Activated CD4-positive, alpha-beta T cell treated with anti-CD3 and anti-CD28 coated beads, Interleukin-2, Interleukin-6, amounts not matched to agents 100 ng/mL and 50 ng/mL, durations not matched to agents 16 hours and 8 hours (primary cell): ENCODE measurements at places on chromosomes 3 and 15.

GRCh38 chr15:39631357-39631756 lies 50.5 kb downstream of the THBS1 start:
- DNase-seq = no peak

GRCh38 chr3:65785065-65785645 lies 253.6 kb downstream of the MAGI1 start:
- DNase-seq = peak; percentile 41

GRCh38 chr3:124292329-124292728 lies 300.4 kb upstream of the ROPN1 start:
- DNase-seq = no peak

GRCh38 chr3:8834974-8835373 lies 65.6 kb upstream of the OXTR start:
- no peak for DNase-seq

DNA sequence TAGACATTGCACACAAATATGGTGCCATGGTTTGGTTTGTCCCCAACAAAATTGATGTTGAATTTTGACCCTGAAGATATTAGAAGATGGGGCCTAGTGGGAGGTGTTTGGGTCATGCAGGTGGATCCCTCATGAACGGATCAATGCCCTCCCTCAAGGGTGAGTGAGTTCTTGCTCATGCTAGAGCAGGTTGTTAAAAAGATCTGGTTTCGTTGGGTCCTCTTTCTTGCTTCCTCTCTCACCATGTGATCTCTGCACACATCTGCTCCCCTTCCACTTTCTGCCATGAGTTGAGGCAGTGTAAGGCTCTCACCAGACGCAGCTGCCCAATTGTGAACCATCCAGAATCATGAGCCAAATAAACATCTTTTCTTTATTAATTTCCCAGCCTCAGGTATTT lies 87.8 kb upstream of the MDFIC2 start:
- no peak for DNase-seq

- no peak for DNase-seq
Observed at GRCh38 chr3:173690542-173691180, 293.1 kb downstream of the NLGN1 start.

GRCh38 chr3:65927576-65927975 lies 111.1 kb downstream of the MAGI1 start:
- DNase-seq = no peak

DNA sequence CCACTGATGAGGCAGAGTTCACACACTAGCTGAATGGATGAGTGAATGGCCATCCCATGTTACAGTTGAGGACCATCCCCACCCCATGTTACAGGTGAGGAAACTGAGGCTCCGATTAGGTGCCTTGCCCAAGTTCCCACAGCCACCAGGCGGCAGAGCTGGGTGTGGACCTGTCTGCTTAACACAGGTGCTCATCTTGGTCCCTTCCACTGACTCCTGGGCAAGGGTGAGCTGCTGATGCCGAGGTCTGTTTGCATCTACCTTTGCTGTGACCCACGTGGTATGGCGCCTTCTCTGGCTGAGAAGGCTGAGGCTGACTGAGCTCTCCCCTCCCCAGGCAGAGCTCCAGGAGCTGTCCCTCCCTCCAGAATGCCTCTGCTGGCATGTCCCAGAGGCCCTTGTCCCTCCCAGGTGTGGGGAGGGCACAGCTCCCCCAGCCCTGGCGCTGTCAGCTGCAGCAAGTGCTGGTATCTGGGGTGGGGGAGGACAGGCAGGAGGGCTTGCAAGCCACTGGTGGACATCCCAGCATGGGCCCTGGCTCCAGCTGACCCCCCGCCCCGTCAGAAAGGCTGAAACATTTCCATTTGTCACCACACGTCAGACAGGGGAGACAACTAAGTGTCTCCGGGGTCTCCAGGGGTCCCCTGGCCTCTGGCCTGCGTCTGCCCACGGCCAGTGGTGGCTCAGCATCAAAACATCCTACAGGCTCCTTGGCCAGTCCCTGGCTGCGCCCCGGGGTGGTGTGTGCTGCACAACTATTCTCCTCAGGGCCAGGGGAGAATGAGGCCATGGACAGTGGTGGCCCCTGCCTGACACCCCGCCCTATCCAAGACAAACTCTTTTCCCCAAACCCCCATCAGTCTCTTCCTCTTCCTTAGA lies 105.4 kb downstream of the ADCY5 start:
- no peak for DNase-seq

DNA sequence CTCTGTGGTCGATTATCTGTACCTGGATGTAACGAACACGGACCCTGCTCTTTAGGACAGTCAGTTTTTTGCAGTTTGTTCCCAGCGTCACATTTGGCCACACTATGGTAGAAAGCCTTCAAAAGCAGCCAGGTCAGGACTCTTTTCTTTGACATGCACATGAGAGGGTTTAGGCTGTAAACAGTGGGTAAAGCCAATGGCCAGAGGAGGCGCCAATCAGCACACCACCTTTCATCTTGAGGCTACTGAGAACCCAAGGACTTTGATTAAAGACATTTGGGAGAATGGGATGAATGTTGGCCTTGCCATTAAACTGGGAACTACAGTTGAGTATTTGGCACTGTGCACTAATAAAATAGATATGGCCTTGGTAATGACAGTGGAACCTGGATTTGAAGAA lies 225.9 kb downstream of the OXSM start:
- no peak for DNase-seq

- no peak for DNase-seq
Observed at GRCh38 chr3:42975456-42975855, 3.7 kb upstream of the GASK1A start.
